ENCODE measurements at places on chromosomes 2 and 18.
A peak's percentile ranks its signal among the peaks of the same experiment; 100 is the strongest.

DNA sequence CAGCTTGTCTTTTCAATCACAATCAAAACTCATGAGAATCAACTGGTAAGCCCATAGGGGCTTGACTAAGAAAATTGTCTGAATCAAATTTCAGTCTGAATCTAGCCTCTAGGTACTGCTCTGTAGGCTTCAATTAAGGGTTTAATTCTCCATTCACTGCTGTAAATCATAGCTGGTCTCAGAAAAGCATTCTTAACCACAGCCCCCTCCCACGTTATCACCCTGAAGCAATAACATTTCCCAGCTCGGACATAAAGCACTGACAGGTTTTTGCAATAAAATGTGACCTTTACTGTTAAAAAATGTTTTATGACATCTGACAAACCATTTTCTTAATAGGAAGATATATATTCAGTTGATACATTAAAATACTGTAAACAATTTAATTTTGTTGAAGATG is 55.0 kb downstream of the LRP1B start:
- DNase-seq: no peak

GRCh38 chr2:79771493-79771892 is 258.6 kb downstream of the CTNNA2 start:
- DNase-seq: no peak

- DNase-seq: peak; percentile 31
These were observed 46.9 kb upstream of the GREB1L start for GRCh38 chr18:21194871-21195771.

DNA sequence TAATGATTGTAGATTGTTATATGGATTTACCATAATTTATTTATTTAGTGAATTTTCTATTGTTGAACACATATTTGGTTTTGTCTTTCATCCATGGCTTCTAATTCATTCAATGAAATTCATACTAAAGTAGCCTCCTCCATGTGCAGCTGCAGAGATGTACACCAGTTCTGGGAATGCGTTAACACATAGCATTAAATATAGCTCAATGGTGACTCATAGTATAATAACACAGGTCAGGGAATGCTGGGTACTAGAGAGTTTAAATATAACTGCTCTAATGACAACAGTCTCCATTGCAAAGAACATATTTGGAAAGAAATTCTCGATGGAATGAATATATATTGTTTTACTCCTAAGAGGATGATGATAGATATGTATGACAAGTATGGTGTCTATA is 1190.2 kb upstream of the NRXN1 start:
- DNase-seq: no peak

- DNase-seq: no peak
These were observed 8.9 kb downstream of the INPP4A start for GRCh38 chr2:98453531-98453930.

- no peak for DNase-seq
These were observed 179.4 kb downstream of the LCLAT1 start for GRCh38 chr2:30626397-30626796.

- no peak for DNase-seq
These were observed 831 bp upstream of the D2HGDH start for GRCh38 chr2:241733391-241734207.

GRCh38 chr18:9708434-9709303 is 568 bp downstream of the RAB31 start:
- DNase-seq: no peak

DNA sequence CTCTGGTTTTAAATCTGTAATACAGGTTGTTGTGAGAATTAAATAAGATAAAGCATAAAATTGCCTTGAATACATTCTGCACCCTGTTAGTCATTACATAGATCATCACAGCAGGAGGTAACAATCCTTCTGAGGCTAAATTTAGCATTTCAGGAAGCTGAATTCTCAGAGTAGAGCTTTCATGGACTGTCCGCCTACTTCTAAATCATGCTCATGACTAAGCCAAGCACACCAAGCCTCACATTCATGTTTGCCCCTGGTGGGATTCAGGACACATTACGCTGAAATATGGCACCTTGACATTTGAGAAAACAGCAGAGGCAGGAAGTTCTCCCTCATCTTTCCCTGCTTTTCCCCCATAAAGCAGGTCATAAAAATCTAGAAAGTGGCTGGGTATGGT is 16.6 kb upstream of the PIK3C3 start:
- DNase-seq: no peak

GRCh38 chr2:216195565-216196029 is 86.4 kb downstream of the XRCC5 start:
- no peak for DNase-seq

DNA sequence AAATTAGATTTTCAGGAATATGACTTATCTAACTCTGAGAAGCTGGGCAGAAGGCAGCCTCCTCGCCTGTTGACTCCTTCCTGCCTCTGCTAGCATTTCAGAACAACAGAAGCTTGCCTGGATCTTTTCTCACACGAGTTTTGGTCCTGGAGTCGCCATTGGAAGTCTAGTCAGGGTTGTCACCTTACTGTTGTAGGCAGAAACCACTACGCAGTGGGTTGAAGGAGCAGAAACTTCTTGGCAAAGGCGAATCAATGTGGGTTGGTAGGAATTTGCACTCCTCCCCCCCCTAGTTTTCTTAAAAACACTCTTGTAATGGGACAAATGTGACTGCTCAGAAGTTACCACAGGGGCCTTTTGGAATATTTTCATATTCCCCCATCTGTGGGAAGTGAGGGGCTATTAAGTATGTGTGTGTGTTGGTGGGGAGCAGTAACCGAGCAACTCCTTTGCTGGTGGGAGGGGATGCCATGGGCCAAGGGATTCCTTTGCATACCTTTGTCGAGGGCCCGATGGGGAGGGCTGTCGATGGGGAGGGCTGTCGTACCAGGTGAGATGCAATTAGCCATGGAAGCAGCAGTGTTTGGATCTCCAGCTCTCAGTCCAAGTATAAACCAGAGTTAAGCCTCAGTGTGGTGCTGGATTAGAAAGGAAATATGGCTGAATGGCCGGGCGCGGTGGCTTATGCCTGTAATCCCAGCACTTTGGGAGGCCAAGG is 117.4 kb downstream of the FMNL2 start:
- DNase-seq: no peak

GRCh38 chr2:166404831-166405568 is 29.3 kb upstream of the SCN9A start:
- DNase-seq: no peak

- no peak for DNase-seq
These were observed 117.7 kb downstream of the SATB2 start for GRCh38 chr2:199339891-199340605.

DNA sequence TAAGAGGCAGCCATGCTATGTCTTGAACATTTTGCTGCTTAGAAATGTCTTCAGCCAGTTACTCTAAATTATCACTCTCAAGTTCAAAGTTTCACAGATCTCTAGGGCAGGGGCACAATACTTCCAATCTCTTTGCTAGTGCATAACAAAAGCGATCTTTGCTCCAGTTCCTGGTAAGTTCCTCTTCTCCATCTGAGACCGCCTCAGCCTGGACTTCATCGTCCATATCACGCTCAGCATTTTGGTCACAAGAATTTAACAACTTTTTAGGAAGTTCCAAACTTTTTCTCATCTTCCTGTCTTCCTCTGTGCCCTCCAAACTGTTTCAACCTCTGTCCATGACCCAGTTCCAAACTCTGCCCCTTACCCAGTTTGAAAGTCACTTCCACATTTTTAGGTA is 8.8 kb upstream of the SLC35F5 start:
- no peak for DNase-seq

DNA sequence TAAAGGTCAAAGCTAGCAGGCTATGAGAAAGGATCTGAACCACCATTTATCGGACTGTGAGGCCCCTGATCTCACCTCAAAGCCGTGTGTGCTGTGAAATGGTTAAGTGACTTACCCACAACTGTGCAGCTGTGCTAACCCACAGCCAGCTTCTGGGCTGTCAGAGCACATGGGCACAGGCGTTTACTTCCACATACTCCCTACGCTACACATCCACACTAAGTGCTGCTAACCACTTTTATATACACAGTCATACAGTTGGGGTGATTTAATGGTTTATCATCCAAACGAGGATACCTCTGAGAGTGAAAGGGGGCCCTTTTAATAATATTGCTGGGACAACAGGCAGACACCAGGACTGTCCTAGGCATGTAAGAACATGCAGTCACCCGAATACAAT is 37.3 kb downstream of the CYRIA start:
- DNase-seq: no peak

DNA sequence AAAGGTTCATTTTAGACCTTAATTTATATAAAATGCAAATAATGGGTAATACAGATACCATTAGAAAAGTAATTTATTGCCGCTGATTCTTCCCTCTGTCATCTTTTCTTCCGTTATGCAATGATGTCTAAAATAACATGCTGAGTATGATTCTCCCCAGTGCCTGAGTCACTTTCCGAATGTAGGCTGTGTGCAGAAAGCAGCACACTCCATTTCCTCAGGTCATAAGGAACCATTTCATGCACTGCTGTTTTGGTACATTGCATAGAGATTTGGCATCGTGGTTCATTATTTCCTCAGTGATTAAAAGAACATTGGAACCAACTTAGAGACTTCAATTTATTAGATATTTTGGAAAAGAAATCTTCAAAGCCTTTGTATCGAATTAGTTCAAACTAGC is 173.5 kb downstream of the CDH2 start:
- DNase-seq: no peak

DNA sequence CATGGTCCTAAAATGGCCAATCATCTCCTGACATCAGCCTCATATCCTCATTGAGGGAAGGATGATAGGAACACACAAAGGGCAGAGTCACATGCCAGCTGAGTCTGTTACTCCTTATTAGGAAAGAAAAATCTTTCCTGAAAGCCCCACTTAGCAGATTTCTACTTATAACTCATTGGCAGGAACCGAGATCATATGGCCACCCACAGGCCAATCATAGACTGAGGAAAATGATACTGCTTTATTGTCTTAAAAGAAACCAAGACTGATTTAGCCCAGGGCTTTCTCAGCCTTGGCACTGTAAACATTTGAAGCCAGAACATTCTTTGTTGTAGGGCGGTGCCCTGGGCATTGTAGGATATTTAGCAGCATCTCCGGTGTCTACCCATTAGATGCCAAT is 18.7 kb downstream of the GKN2 start:
- no peak for DNase-seq

DNA sequence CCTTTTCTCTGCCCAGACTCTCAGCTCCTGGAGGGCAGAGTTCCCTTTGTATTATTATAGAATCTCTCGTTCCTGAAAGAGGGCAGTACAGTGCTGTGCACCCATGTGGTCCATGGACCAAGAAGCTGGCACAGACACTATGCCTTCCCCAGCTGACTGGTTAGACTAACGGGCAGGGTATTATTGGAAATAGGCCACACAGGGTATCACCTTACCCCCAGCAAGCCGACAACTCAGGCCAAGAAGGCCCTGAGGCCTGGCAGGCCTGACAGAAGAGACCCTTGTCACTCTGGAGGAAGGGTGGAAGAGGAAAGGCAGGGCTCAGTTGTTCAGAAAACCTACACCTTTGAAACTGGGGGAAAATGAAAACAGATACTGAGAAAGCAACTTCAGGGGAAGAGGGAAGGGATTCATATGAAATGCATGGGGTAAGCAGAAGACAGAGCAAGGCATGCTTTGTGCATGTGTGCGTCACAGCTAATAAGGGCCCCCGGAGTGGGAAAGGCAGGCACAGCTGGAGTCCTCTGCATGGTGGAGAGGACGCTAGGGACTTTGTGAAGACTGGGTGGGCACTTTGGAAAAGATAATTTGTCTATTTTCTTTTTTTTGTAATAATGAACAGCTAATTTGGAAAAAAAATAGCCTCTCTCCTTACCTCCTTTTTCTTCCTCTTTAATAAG is 476.8 kb upstream of the CELF4 start:
- no peak for DNase-seq

DNA sequence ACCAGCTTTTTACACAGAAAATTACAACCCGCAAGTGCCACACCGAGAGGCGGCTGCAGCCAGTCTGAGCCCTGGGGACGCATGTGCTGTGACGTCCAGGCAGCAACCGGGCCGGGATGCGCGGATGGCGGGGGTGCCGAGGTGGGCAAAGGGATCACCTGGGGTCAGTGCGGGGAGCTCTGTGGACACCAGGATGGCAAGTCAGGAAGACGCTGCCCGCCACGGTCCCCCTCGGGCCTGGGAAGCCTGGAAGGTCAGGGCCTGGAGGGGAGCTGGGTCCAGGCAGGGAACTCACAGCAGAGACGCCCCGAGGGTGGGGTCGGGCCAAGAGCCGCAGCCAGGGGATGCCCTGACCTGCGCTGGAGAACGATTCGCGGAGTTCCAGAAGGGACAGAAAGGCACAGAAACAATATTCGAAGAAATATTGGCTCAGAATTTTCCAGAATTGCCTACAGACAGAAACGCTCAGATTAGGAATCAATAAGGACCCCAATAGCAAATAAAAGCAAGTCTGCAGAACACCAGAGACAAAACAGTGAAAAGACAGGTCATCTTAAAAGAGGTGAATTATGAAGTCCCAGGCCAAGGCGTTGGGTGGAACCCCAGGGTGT is 11.7 kb upstream of the KIF1A start:
- no peak for DNase-seq

DNA sequence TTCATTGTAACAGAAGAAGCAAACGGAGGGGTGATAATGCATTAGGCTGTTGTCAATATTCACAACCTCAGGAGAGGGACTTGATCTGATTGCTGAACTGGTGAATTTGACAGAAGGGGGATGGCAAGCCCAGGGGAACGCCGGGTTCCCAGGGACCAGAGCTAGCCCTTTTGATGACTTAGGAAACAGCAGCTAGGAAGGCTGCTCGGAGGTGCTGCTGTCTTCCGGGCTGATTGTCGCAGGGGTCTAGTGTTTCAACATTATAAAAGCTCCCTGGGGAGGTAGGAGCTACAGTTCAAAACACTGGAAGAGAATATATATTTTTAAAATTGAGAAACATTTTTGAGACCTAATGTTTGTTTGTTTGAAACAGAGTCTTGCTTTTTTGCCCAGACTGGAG is 47.3 kb downstream of the CD8B2 start:
- no peak for DNase-seq

- DNase-seq: no peak
These were observed at the start of gene TLX2 for GRCh38 chr2:74514368-74515270. TLX2 (plus strand) TSS chr2:74514450; CDS start chr2:74514807, 357 bp downstream.

DNA sequence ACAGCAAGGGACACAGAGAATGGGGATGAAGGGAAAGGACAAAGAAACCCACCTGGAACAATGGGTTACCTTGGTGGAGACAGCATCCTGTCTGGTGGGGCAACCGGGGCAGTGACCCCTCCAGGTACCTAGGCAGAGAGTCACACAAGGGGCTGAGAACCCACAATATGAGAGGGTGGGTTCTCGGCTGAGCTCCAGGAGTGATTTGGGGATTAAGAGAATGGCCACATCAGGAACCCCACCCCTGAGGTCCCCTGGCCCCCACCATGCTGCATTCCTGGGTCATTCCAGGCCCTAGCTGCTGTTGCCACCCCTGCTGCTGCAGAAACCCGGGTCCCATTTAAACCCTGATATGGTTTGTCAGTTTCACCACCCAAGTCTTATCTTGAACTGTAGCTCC is 172.3 kb downstream of the RTP5 start:
- no peak for DNase-seq
